ENCODE measurements at places on chromosomes 5 and 9.
A peak's percentile ranks its signal among the peaks of the same experiment; 100 is the strongest.

DNA sequence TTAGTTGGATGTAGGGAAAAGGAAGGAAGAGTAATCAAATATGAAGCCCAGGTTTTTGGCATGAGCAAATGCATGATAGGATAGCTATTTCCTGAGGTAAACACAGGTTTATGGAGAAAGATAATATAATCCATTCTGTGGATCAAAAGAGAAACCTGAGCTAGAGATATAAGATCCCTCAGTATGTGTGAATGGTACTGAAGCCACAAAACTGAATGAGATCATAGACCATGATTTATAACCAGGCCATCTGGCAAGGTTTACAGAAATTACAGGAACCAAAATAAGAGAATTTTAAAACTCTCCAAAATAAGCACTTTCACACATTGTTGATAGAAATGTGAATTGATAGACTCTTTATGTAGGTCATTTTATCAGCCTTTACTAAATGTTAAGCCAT lies 28.7 kb upstream of the ECM2 start:
- peak; percentile 27 for DNase-seq

DNA sequence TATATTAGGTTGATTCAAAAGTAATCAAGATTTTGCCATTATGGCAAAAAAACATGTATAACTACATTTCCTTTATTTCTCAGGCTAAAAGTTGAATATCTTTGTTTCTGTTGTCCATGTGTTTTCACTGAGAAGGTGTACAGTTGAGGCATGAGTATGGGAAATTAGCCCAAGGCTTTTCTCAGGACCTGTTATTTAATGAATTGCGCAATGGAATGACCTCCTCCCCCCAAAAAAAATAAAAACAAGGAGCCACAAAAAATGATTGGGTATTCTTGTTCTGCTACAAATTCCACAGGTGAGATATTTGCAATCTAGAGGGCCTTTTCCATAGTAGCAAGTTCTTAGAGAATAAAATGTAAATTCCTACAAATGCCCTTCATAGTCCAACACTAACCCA lies 186.8 kb downstream of the TRPM3 start:
- DNase-seq: no peak

DNA sequence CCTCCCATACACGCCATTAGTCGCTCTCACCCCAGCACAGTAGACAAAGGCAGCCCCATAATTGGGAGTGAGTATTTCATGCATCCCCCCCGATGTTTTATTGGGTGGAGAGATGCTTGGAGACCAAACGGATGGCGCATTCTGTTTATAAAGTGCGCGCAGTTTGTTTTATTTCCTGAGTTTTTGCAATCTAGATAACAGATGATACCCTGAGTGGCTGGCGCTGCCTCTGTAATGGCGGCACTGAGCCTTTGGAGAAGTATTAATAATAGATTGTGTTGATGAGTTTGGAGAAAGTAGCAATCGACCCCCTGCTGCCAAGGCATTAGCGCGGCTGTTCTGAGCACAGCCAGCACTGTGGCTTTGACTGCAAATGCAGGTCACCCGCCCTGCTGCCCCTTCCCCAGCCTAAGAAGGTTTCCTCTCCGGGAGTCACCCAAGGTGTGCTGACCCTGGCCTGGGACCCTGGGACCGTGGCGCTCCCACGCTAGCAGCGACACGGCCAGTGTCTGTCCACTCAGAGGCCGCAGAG lies 74.3 kb downstream of the LMX1B start:
- no peak for DNase-seq

GRCh38 chr9:115369322-115369957 lies 251.5 kb upstream of the TNC start:
- peak; percentile 49 for DNase-seq

GRCh38 chr5:114369680-114370417 lies 8.0 kb downstream of the KCNN2 start:
- no peak for DNase-seq

- peak; percentile 43 for DNase-seq
Observed at GRCh38 chr9:109903515-109904138, 123.6 kb downstream of the PALM2AKAP2 start.

DNA sequence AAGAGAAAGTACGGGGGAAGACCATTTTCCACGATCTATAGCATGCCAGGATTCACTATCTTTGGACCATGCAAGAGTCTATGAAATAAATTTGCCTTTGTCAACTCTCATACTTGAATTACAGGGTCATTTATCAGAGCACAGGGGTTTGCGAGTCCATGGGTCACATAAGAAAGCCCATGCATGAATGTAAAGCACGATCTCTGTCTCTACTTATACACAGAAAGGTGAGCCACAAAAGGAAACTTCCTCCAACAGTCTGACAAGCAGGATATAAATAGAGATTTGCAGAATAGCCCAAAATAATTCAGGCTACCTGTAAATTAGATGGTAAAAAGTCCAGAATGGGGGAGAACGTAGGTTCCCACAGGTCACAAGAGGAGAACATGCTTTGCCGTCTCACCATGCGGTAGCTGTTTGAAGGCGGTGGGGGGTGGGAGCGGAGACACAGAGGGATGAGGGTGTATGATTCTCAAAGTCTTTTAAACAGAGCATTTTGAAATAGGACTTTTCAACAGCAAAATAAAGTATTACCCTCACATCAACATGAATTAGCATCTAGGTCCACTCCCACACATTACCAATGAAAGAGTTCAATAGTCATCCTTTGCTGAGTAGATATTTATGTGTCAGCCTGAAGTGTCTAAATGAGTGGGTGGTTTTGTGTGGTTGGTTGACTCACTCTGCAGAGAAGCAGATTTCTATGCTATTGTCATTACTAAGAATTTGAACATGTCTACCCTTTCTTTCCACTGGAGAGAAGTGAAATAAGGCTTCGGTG lies 279.7 kb downstream of the EBF1 start:
- DNase-seq: peak; percentile 55

- no peak for DNase-seq
Observed at GRCh38 chr9:129582855-129583254, 38.0 kb downstream of the C9orf50 start.

DNA sequence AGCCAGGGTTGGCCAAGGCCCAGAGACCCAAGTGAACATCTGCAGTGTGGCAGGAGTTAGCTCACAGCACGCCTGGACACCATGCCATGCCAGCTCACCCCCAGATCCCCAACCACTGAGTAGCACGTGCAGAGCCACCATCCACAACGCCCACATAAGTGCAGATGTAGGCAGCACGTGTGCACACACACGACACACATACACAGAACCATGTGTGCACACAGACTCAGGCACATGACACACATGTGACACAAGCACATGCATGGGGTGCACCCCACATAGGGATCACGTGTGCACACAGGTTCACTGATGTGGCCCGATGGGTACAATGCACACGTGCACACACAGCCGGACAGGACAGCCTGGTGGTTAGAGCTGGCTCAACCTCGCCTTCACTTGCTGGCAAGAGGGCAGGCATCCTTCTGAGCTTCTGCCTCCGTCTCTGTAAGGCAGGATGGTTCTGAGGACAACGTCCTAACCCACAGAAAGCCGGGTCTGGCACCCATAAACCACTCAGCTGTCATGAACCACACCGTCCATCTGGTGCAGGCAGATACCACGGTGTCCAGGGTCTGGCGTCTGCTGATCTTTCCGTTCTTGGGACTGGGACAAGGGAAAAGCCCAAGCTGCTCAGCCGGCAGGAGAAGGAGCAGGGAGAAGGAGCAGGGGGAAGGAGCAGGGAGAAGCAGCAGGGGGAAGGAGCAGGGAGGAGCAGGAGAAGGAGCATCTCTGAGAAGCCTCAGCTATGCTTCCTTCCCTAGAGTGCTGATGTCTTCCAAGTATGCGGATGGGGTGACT lies 12.0 kb downstream of the LRRC26 start:
- DNase-seq: no peak

- DNase-seq: peak; percentile 98
Observed at GRCh38 chr5:95712347-95712958, 18.7 kb upstream of the RHOBTB3 start.

- no peak for DNase-seq
Observed at GRCh38 chr5:52579391-52579790, 208.3 kb upstream of the ITGA1 start.

- DNase-seq: no peak
Observed at GRCh38 chr5:174464504-174465165, 259.7 kb upstream of the MSX2 start.

- DNase-seq: no peak
Observed at GRCh38 chr5:179764056-179764455, 29.7 kb upstream of the LTC4S start.

DNA sequence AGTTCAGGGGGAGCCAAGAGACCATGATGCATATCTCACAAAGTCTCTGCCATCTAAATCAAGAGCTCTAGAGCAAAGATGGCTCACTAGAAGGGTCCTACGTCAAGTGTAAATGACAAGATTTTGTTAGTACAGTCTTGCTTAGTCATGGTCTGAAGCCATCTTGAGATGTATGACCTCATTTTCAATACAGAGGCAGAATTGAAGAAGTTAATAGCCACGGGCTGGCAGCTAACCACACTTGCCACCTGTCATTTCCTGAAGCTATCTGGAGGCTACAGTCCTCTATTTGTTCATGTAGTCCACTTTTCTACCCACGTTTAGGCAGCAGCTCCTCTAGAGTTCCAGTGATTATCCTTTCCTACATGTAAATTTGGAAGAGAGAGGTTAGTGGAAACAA lies 231.7 kb upstream of the CDH12 start:
- no peak for DNase-seq

DNA sequence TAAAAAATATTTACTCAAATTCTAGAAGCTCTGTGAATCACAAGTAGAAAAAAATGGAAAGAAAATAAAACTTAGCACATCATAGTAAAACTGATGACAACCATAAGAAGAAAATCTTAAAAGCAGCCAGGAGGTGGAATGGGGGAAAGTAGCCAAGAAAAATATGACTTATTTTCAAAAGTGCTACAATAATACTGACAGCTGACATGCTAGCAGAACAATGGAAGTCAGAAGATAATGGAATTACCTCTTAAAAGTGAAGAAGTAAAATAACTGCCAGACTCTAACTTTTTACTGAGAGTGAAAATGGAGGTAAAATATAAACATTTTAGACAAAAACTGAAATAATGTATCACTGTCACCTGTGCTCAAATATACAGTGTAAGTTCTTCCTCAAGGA lies 532.2 kb upstream of the SGCD start:
- DNase-seq: no peak

- DNase-seq: no peak
Observed at GRCh38 chr9:97961361-97961760, 21.8 kb upstream of the ANP32B start.

DNA sequence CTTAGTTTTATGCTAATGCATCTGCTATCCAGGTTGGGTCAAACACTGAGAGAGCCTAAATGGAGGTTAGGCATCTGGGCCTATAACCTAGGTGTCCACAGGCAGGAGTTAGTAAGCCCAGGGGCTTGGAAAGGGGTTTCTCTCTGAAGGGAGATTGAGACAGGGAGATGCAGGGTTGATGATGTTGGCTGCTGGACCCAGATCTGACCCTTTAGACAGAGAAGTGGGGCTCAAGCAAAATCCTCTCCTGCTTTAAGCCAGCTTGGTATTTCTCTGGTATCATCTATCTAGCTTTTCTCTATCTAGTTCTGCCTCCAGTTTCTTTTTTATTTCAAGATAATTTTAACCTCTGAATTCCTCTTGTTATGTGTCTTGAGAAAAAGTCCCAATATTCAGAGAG lies 18.3 kb upstream of the ANKRD55 start:
- DNase-seq: no peak

GRCh38 chr9:20837166-20837565 lies 153.1 kb downstream of the FOCAD start:
- no peak for DNase-seq

GRCh38 chr5:122151640-122152039 lies 22.3 kb downstream of the ZNF474 start:
- DNase-seq: peak; percentile 95

DNA sequence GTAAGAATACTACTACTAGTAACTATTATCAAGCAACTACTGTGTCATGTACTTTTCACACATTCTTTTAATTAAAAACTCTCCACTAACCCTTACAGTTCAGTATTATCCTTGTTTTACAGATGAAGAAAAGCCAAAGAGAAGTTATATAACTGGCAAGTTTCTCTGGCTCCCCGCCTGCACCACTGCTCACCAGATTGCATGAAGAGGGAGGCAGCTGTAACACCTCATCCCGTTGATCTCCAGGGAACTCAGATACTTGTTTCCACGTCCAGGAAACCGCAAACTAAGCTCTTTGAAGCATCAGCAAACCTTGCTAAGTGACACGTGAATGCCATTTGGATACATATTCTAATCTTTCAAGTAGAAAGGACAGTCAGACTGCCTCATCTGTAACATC lies 70.3 kb downstream of the RIGI start:
- DNase-seq: no peak

DNA sequence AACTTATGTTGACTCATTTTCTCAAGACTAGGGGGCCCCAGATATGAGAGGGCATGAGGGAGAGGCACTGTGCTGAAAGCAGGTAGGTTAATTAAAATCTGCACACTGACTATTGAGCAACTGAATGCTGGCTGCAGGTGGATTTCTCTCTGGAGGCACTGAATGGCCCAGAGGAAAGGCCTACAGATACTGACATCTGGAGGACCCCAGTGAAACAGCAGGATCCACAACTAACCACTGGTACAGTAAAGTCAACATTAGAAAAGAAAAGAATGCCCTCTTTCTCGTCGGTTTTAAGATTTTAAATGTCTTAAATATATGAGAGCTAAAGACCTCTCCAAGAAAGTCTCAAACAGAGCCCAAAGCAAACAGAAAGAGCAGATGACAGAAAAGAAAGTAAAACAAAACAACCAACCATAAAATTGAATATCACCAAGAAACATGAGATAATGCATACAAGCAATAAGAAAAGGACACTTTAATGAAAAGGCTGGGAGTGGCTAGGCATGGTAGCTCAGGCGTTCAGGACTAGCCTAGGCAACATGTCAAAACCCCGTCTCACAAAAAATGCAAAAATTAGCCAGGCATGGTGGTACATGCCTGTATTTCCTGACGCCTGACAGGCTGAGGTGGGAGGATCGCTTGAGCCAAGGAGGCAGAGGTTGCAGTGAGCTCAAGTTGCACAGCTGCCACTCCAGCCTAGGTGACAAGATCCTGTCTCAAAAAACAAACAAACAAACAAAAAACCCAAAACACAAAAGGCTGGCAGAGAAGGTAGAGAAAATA lies 43.3 kb downstream of the PUM3 start:
- no peak for DNase-seq

- peak; percentile 58 for DNase-seq
Observed at GRCh38 chr5:143923634-143924266, 111.8 kb downstream of the HMHB1 start.

All from NCI-H226 (cell line).